HCT116 (cell line): ENCODE measurements at places on chromosomes 4 and X.

DNA sequence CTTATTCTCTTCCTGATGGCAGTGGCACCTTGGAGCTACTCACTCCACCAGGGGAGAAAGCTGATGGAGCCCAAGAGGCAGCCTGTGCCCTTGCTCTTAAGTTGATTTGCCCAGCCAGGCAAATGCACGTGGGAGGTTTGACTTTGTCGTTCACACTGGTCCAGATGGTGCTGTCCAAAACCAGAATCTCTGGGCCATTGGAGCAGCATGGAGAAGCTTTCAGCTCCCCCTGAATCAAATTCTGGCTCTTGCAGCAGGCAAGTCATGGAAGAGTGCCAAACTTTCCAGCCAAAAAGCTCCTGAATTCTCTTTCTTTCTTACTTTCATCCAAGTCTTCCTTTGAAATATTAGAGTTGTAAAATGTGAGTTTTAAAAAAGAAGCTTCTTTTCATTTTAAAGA, 970.4 kb downstream of the RPA4 start:
- H3K36me3 ChIP-seq: no peaks in the 10 kb centered on the region
- no peaks in the 10 kb centered on the region for H3K4me1 ChIP-seq
- no peak overlapping the region for H3K27ac ChIP-seq

GRCh38 chrX:119015407-119016237, 41.2 kb downstream of the LONRF3 start:
- no peak overlapping the region for H3K4me3 ChIP-seq
- H3K36me3 ChIP-seq: no peaks in the 10 kb centered on the region
- no peaks in the 10 kb centered on the region for H3K27me3 ChIP-seq
- H3K27ac ChIP-seq: peak overlapping the region; percentile 35; the same call in 1 of the 2 replicates
- peaks cover 12% of the 10 kb centered on the region for H3K4me1 ChIP-seq

GRCh38 chrX:86964321-86964720, 553.3 kb upstream of the KLHL4 start:
- no peaks in the 10 kb centered on the region for H3K36me3 ChIP-seq
- H3K4me1 ChIP-seq: no peaks in the 10 kb centered on the region
- no peaks in the 10 kb centered on the region for H3K27me3 ChIP-seq
- no peak overlapping the region for H3K27ac ChIP-seq
- no peak for DNase-seq

GRCh38 chr4:104983615-104984179, 163.0 kb upstream of the TET2 start:
- no peak overlapping the region for H3K4me3 ChIP-seq
- H3K36me3 ChIP-seq: no peaks in the 10 kb centered on the region
- no peaks in the 10 kb centered on the region for H3K27me3 ChIP-seq
- no peak for DNase-seq
- no peaks in the 10 kb centered on the region for H3K4me1 ChIP-seq

- H3K36me3 ChIP-seq: no peaks in the 10 kb centered on the region
- H3K27ac ChIP-seq: no peak overlapping the region
- no peaks in the 10 kb centered on the region for H3K27me3 ChIP-seq
These were observed 33.8 kb upstream of the LRBA start for GRCh38 chr4:151048913-151049312.

DNA sequence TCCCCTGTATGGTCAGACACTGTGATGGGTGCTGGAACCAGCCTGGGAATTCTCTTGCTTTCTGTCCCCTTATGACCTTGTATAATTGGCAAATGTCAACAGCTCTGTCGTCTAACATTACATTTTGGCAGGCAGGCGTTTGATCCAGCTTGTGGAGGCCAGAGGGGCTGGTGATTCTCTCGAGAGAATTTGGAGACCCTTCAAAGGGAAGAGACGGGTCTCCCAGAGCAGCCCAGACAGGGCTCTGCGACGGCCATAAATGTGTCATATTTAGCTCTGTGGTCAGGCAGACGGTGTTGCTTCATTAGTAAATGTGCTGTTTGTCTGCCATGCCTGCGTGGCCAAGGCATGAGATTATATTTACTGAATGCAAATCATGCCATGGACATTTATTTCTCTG, 68.7 kb downstream of the SORCS2 start:
- no peak overlapping the region for H3K4me3 ChIP-seq
- H3K27me3 ChIP-seq: 0 out of 2 replicates have a peak, but pooled peaks cover 3% of the 10 kb centered on the region
- DNase-seq: no peak
- no peaks in the 10 kb centered on the region for H3K4me1 ChIP-seq
- H3K27ac ChIP-seq: no peak overlapping the region

GRCh38 chrX:110051559-110051958, 48.6 kb downstream of the TMEM164 start:
- no peaks in the 10 kb centered on the region for H3K27me3 ChIP-seq
- no peak overlapping the region for H3K27ac ChIP-seq
- no peaks in the 10 kb centered on the region for H3K36me3 ChIP-seq
- no peak for DNase-seq
- no peak overlapping the region for H3K4me3 ChIP-seq
- no peaks in the 10 kb centered on the region for H3K4me1 ChIP-seq

DNA sequence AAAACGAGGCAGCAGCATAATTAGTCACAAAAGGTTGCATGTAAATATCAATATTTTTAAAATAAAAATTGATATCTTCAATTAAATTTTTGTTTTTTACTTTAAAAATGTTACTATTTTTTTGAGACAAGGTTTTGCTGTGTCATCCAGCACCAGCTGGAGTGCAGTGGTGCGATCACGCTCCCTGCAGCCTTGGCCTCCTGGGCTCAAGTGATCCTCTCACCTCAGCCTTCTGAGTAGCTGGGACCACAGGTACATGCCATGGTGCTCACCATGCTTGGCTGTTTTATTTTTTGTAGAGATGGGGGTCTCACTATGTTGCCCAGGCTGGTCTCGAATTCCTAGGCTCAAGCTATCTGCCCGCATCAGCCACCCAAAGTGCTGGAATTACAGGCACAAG, 96.8 kb upstream of the FRAS1 start:
- no peaks in the 10 kb centered on the region for H3K27me3 ChIP-seq
- no peaks in the 10 kb centered on the region for H3K36me3 ChIP-seq
- H3K4me3 ChIP-seq: no peak overlapping the region
- H3K4me1 ChIP-seq: no peaks in the 10 kb centered on the region
- no peak for DNase-seq

- H3K4me1 ChIP-seq: peaks cover 11% of the 10 kb centered on the region
- no peak overlapping the region for H3K27ac ChIP-seq
- no peak overlapping the region for H3K4me3 ChIP-seq
These were observed 16.2 kb upstream of the SYTL4 start for GRCh38 chrX:100748108-100748507.

DNA sequence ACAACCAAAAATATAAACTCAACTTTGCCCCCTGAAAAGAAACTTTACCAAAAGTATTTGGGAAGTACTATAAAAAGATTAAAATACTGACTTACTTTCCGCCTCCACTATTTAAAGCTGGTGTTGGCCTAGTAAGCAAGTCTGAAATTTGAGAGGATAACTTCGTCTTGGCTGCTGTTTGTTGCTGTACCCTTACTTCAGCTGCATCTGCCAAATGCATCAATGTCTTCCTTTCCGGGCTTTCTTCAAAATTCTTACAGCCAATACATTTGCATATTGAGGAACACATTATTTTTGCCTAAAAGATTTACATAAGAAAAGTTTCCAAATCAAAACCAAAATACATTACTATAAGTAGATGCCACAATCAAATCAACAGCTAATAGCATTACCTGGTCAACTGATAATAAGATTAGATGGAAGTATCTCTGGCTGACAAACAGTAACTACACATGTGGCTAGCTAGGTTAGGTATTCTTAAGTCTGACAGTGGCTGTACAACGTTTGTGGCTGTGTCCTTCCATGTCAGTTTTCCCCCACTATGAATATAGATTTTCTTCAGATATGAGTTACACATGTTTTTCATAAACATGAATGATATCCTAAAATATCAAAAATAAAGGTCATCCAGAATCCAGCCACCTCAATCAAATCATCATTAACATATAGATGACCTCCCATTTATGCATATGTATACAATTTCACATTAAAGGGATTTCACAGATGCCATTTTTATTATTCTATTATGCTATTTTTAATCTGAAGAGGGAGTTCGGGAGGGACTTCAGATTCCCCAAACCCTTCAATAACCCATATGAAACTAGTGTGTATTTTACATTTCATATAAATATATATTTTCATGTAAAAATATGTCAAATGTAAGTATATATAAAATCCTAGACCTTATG, 30.6 kb downstream of the THAP9 start:
- H3K36me3 ChIP-seq: peaks cover 13% of the 10 kb centered on the region
- no peak for DNase-seq
- no peaks in the 10 kb centered on the region for H3K27me3 ChIP-seq
- H3K4me1 ChIP-seq: no peaks in the 10 kb centered on the region
- H3K4me3 ChIP-seq: no peak overlapping the region
- H3K27ac ChIP-seq: no peak overlapping the region
